ENCODE measurements at places on chromosomes 7 and 10.

- DNase-seq: no peak
Observed at GRCh38 chr7:151503902-151504714, 15.6 kb downstream of the RHEB start.

GRCh38 chr7:155194382-155195140 lies 103.1 kb upstream of the INSIG1 start:
- DNase-seq: no peak

DNA sequence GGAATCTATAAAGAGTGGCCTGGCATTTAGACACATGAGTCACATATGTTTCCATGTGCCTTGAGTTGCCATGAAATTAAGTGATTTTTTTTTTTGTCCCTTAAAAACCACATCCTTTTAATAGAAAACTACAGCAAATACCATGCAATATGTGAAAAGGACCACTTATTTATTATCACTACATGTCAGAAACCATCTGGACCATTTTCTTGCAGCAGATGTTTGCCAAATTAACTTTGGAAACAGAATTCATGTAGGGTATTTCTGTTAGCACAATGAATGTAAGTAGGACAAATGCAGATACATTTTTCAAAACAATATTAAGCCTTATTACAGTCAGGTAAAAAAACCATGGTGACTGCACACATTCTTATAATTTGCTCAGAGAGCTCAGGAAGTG lies 230.6 kb downstream of the REEP3 start:
- DNase-seq: no peak

DNA sequence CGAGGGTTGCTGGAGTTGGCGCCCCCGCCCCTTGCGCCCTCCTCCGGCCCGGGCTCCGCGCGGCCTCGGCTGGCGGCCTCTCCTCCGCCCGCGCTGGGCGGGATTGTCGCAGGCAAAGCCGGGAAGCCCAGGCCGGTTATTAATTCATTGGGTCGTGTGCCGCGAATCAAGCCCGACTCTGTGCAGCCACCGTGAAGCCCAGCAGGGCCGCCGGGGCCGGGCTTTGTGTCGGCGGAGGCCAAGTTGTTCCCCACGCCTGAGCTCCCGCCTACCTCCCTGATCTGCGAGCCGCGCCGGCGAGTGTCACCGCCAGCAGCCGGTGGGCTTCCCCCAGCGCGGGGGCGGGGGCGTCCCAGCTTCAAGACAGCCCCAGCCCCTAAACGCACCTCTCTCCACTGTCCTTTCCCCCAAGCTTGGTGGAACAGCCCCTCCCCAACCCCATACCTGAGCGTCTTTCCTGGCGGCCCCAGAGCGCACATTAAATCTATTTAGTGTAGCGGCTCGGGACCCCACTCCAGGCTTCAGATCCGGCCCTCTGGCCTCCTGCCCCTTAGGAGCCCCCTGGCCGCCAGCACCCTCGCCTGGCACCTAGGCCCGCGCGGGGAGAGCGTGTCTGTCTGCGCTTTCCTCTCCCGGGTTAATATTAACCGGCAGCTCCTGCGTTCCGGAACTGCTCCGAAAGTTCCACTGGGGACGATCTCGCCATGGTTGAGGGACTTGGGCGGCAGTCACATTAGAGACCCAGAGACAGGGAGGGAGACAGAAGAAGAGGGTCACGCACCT lies 3.5 kb downstream of the SHH start:
- no peak for DNase-seq

- DNase-seq: no peak
Observed at GRCh38 chr7:18177815-18178660, 150.4 kb upstream of the PRPS1L1 start.

GRCh38 chr7:109713366-109713765 lies 1143.7 kb downstream of the DNAJB9 start:
- no peak for DNase-seq

DNA sequence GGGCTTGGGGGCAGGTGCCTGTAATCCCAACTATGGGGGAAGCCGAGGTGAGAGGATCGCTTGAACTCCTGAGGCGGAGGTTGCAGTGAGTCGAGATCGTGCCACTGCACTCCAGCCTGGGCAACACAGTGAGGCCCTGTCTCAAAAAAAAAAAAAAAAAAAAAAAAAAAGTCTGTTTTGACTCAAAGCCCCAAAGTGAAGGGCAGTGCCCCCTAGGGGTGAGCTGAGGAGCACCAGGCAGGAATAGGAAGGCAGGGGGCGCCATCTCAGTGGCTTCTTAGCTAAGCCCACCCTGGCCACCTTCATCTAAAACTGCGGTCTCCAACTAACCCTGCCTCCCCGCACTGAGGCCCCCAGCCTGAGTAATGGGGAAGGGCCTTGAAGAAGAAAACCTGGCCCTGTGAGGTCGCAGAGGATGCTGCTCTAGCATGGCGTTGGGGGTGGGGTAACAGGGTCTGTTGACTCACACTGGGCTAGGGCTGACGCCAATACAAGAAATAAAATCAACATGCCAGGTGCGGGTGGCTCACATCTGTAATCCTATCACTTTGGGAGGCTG lies 9.8 kb downstream of the PODXL start:
- no peak for DNase-seq

DNA sequence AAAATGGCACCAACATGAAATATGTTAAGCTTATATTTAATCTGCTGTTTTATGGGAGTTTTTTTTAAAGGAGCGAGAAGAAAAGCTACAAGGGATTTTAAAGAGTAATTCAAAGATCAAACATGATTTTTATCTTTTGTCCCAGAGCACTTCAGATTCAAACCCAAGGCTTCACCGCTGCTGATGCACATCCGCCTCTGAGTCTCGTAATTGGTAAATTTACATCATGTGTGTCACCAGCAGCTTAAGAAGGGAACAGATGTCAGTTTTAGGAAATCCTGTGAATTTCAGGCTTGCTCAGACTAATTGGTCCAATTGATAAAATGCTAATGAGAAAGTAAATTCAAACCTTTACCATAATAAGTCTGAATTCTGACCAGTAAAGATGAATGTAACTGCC lies 406.3 kb downstream of the GFRA1 start:
- no peak for DNase-seq

DNA sequence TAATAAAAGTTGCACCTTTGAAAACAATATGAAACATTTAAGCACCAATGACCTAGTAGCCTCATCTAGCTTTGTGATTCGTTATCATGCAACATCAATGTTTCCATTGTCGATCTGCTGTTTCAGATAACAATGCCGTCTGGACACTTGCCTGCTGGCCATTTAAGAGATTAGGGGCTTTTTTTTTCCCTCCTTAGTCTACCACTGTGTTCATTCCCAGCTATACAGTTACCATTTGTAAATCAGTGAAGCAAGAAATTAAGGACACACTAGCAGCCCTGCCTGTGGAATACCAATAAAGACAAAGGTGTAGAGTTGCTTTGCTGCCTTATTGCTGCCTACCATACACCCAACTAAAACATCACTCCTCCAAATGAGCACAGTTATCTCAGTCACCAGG lies 37.6 kb upstream of the MYO3A start:
- DNase-seq: no peak

- DNase-seq: no peak
Observed at GRCh38 chr10:1274111-1274661, 218.0 kb downstream of the WDR37 start.

DNA sequence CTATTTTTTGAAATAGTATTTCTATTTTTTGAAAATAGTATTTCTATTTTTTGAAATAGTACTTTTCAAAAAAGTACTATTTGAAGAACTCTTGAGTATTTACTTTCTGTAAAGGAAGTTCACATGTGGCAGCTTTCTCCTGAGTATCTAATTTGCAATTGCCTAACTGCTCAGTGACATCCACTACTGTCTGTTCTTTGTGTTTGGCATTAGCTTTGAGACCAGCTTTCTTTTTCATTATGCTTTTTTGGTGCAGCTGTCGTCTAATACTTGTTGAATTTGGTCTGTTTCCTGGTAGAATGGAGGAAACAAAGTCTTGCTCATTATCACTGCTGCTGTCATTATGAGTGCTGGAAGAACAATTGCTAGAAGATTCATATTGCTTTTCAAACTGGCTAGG lies 99.1 kb downstream of the BMPR1A start:
- DNase-seq: no peak

DNA sequence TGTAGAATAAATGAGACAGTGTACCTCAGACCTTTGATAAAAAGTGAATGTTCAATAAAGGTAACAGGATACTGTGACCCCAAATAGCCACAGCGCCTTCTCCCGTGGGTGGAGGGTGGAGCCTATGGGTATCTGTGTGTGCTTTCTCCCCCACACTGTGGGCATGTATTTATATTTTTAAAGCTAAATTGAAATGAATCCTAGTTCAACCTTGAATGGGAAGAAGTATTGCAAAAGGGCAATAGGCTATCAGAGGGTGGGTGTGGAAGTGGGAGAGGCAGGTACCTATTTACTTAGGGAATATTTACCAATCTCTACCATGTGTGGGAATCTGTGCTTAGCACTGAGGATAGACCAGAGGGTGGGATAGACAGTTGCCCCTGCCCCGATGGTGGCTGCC lies 68.9 kb downstream of the PFKFB3 start:
- no peak for DNase-seq

GRCh38 chr7:73482746-73483145 lies 39.3 kb downstream of the BAZ1B start:
- DNase-seq: no peak

DNA sequence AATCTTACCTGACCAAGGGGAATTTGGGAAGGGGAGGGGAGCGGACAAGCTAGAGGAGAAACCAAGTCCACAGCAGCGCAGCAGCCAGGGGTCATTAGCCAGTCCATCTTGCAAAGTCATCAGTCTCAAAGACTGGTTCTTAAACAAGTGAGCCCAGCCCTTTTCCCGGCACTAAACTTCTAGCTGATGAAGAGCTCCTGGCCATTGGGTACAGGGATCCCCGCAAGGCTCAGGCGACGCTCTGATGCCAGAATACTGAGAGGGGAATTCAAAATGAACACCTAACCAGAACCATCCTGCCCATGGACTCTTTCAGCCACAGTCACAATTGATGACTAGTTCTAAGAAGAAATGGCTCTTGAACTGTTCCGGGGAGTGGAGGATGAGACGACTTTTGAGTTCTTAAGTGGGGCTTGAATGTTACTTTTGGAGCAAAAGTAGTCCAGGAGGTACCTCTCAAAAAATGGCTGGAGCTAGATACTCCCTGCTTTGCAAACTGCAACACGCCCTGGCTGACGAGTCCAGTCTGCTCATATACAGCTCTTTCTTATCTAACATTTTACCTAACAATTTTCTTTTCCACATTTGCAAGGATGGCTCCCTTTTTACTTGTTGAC lies 2.5 kb upstream of the TWIST1 start:
- DNase-seq: no peak

DNA sequence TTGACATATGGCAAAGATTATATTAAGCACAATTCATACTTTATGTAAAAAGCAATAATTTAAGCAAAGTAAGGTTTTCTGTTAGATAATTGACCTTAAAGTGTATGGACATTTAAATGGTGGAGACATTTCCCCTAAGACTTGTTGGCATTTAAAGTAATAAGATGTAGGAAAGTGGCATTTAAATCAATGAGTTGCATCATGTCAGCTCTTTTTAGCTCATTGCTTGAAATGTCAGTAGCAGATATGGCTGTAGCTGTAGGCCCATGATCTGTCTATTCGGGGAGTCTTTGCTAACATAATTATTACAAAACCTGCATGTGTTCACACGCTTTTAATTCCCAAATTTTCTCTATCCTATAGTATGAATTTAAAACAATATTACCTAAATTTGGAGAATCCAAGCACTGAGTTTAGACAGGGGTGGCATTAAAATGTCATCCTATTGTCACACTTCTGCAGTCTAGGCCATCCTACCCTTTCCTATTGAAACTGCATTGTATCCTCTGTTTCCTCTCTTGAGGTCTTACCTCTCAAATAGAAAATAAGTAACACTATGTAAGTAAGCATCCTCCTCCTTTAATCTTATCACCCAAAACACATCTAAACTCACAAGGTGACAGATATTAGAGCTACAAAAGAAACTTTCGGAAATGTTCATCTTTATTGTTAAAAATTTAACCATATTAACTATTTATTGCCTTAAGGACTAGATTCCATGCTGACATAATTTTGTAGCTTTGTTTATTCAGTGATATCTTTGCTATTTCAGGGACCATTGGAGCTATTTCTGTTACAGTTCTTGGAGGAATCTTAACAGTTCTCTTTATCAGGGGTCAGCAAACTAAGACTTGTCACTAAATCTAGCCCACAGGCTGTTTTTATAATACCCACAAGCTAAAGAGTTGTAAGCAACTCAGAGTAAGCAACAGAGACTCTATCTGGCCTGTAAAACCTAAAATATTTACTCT lies 91.2 kb downstream of the LCOR start:
- DNase-seq: no peak

DNA sequence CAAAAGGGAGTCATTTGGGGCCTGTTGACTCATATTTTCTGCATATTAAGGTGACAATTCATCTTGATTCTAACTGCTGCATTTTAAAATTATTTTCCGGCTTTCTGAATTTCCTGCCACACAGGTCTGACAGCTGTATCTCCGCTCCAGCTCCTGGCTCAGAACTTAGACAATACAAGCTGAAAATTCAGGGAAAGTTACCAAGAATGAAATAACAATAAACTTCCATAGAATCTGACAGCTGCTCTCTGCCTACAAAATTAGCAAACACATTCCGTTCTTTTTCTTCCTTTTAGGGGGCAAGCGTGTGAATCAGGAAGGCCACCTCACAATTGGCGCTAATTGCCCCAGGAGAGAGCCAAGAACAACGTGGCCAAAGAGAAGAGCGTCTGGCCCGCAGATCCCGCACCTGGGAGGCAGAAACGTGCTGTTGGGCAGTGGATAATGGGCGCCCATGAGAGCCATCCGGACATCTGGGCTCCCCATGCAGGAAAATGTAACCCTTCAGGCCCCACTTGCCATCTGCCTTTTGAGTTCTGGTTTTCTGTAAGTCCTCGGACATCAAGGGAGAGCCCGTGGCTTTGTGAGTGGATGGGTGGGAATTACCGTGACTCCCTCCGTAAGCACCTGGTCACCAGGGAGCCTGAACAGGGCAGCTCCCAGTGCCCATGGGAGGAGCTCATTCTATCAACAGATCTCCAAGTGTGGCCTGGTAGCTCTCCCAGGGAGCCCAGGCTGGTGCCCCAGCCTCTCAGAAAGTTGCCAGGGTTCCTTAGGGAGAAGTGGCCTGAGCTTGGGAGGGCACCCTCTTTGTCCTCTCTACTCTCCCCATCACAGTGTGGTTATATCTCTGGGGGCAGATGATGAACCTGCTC lies 5.0 kb downstream of the CLRN3 start:
- DNase-seq: no peak

All from activated T-helper 1 cell treated with anti-CD3 and anti-CD28 coated beads, Interleukin-2, amount 50 U/mL, for 16 hours (primary cell).